ENCODE measurements at places on chromosomes 4 and X.

- DNase-seq, result no peak
Observed at GRCh38 chr4:182137343-182137742, 105.9 kb upstream of the TENM3 start.

- no peak for DNase-seq
Observed at GRCh38 chr4:126778348-126778747, 854.4 kb upstream of the INTU start.

GRCh38 chrX:44060221-44060620 lies 87.0 kb upstream of the NDP start:
- DNase-seq, result no peak

DNA sequence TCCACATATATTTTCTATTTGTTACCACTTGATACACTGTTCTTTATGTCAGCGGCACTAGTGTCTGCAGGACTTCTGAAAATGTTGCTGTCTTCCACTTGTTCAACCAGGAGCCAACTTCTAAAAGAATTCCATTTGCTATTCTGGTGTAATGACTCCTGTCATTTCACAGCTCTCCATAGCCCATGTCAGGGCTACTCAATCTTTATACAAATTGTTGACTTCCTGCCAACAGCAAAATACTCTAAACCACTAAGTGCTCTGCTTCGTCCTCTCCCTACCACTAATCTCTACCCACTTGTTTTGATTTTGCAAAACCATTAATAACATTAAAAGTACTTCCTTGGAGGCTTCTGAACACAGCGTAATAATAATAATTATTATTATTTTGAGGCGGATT lies 7.2 kb downstream of the CTSO start:
- DNase-seq, result no peak

Data from T follicular helper cell (primary cell).